ENCODE measurements at places on chromosomes 7 and 10.

- DNase-seq, result no peak
Observed at GRCh38 chr7:70316745-70317144, 718.5 kb downstream of the AUTS2 start.

- DNase-seq, result no peak
Observed at GRCh38 chr7:132696332-132696731, 120.1 kb upstream of the PLXNA4 start.

DNA sequence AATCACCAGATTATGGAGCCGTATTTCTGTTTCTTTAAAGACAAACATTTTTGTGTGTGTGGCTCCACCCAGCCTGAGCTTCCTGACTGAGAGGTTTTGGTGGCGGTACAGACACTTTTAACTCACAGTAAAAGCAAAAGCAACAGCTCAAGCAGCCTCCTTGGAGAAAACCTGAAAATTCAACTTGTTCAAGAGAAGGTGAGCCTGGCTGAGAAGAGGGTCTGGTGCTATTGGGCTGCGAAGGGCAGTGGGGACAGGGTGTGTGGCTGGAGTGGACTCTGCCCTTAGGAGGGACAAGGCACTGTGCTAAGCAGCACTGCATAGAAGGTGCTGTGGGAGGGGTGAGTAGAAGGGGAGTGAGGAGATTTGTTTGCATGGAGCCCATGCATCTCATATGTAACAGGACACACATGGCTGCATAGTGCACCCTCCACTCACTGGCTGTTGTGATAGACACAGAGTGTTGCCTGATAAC lies at the start of gene GIMAP7:
TSS of gene GIMAP7 (plus strand) at position 125 of the 475 bp plus-strand sequence. CDS start 5,103 bp downstream, outside the sequence.
- DNase-seq, result no peak

- DNase-seq, result no peak
Observed at GRCh38 chr10:36182179-36182566, 540.1 kb upstream of the FZD8 start.

- no peak for DNase-seq
Observed at GRCh38 chr7:115491744-115492380, 538.7 kb downstream of the TFEC start.

- no peak for DNase-seq
Observed at GRCh38 chr10:21700474-21700873, 166.4 kb downstream of the MLLT10 start.

DNA sequence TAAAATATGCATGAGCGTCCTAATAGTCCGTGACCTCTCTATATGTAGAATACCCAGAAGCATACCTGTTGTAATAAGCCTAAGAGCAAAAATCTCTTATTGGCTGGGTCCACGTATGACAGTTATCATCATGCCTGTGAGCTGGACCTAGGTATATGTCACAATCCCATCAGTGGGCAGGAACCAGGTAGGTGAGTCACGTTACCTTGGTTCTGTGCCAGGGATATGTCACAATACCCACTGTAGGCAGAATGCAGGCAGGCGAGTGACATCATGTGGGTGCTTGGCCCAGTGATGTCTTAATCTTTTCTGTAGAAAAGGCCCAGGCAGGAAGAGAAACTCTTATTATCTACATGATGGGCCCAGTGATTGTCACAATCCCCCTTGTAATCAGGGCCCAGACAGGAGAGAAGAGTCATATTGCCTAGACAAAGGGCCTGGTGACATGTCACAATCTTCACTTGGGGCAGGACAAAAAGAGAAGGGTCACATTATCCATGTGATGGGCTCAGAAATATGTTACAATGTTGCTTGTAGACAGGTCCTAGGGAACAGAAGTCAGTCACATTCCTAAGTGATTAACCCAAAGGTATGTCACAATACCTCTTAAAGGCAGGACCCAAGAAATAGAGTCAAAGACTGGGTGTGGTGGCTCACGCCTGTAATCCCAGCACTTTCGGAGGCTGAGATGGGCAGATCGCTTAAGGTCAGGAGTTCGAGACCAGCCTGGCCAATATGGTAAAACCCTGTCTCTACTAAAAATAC lies 12.9 kb upstream of the ZNF736 start:
- no peak for DNase-seq

- no peak for DNase-seq
Observed at GRCh38 chr7:91636129-91636724, 244.3 kb downstream of the MTERF1 start.

DNA sequence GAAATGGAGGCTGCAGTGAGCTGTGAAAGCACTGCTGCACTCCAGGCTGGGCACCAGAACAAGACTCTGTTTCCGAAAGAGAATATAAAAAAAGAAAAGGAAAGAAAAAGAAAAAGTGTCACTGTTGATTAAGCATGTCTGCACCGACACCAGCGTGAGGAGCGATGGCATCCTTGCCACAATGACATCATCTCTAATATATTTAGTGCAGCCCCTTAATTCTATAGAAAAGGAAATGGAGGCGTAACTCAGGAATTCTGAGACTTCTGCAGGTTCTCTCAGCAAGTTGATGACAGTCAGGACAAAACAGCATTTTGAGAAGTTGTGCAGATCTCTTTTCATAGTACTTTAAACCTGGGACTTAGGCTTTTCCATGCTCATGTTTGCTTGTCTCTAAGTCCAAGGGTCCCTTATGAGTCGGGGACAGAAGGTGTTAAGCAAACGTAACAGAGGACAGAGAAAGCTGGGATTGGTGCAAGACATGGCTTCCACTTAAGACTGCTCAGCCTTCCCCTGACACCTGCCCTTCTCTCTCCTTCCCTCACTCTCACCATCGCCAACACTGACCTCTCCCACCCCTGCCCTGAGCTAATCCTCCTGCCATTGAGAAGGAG lies 16.9 kb upstream of the ANKRD1 start:
- DNase-seq, result no peak

DNA sequence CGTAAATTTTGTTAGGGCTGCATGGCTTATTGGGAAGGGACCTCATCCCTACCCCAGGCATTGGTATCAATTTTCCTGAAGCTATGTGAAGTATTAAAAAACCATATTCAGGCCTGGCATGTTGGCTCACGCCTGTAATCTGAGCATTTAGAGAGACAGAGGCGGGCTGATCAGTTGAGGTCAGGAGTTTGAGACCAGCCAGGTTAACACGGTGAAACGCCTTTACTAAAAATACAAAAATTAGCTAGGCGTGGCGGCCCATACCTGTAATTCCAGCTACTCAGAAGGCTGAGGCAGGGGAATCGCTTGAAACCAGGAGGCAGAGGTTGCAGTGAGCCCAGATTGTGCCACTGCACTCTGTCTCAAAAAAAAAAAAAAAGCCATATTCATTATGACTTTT lies 7.1 kb downstream of the TASOR2 start:
- DNase-seq, result no peak

GRCh38 chr10:4819067-4819466 lies 6.9 kb upstream of the AKR1E2 start:
- no peak for DNase-seq

GRCh38 chr10:24900888-24901685 lies 51.3 kb downstream of the PRTFDC1 start:
- DNase-seq, result no peak

DNA sequence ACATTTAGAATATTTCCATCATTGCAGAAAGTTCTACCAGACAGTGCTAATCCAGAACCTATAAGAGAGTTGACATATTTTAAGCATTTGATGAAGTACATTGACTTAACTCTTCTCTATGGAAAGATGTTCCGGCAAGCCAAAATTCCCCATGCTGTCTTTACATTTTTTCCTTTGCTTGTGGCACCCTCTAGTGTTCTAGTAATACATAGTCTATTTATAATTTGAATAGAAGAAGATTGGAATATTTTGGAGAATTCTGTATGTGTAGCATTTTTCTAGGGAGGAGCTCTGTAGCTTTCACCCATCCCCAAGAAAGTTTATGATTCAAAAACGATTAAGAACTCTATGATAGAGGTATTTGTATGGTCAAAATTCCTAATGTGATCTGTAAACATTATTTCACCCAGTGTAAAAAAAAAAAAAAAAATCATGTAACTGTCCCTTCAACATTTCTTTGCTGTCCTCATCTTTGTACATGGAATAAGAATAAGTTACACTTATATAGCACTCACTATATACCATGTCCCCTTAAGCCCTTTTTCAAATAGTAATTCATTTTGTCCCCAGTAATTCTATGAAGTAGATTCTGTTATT lies 33.2 kb downstream of the NRF1 start:
- DNase-seq, result no peak

DNA sequence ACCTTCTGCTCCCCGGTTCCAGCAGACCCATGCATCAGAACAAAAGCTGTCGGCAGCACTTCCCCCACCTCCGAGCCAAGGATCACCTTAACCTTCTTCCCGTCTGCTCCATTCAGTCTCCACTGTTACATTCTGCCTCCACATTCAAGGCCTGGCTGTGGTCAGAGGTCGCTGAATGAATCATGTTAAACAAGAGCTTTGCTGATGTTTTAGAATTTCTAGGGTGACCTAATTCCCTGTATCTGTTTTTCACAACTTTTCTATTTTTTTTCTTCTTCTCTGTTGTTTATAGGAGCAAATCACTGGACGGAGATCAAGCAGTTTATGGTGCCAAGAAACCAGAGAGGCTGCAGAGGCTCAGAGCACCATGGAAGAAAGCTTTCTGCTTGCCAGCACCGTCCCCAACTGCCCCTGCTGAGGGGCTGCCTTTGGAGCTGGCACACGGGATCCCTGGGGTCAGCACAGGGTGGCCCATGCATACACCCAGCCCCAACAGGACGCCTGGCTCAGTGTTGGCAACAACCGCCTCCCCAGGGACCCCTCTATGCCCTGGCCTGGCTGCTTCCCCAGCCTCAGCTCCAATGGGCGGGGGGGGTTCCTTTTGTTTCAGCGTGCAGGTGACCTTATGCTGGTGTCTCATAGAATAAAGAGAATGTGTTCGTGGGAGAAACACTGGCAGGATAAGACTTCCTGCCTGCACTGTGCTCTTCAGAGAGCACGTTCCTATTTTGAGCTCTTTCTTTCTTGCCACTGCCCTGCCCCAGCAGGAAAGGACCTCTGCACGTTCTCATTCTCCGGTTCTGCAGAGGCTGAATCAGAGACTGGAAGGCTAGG lies 182.7 kb upstream of the LYZL2 start:
- DNase-seq, result no peak

- DNase-seq, result no peak
Observed at GRCh38 chr10:122407375-122408125, 33.0 kb downstream of the PLEKHA1 start.

DNA sequence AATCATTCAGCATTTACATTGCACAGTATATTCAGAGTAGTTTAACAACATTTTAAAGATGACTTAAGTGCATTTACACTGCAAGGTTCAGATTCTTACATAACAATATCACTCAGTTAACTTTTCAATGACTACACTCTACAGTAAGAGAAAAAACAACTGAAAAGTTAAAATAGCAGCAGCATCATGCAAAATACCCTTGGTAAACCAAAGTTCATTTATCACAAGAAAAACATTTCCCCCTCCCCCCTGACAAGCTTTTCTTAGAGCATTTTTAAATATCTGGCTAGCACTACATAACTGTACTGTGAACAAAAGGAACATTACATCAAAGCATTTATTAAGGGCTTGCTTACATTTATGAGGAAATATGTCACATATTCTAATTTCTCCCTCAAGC lies 179.5 kb upstream of the HGF start:
- DNase-seq, result no peak

GRCh38 chr7:2512713-2513112 lies 6.9 kb upstream of the LFNG start:
- no peak for DNase-seq

GRCh38 chr7:1204460-1205140 lies 28.1 kb upstream of the UNCX start:
- no peak for DNase-seq

DNA sequence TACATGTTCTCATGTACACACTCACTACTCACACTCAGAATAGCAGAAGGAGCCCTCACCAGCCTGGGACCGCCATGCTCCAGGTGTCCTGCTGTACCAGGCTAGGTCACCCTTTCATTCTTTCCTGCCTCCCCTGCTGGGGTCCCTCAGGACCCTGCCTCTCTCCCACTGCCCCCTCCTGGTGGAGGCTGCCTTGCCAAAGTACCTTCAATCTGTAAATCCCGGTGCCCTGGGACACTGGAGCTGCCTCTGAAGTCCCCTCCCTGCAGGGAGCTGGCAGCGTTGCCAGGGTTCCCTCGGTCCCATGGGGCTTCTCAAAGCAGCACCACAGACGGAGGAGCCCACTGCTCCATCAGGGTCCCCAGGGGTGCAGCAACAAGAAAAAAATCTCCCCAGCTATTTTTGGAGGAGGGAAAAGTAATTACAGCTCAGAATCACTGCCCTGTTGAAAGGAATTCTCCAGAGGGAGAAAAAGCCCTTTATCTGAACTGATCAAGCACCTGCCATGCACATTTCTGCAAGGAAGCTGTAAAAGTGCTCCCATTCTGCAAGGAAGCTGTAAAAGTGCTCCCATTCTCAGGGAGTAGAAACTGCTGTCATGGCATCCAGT lies 259.9 kb downstream of the PTPRN2 start:
- no peak for DNase-seq

DNA sequence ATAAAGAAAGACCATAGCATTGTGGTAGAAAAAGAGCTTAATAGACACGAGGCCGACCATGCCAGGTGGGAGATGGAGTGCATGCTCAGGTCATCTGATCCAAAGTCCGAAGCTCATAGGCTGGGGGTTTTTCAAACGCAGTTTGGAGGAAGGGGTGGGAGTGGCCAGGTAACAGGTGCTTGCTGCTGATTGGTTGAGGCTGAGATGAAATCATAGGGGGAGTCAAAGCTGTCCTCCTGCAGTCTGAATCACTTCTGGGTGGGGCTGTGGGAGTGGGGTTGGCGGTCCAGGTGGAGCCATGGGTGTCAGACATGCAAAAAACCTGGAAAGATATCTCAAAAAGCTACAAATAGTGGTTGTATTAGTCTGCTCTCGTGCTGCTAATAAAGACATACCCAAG lies 2.8 kb upstream of the ERCC6 start:
- DNase-seq, result no peak

GRCh38 chr7:55565681-55566080 lies 6.6 kb downstream of the VOPP1 start:
- DNase-seq, result no peak

- no peak for DNase-seq
Observed at GRCh38 chr10:130388746-130389145, 252.6 kb downstream of the GLRX3 start.

- DNase-seq, result no peak
Observed at GRCh38 chr7:87173471-87173870, 21.2 kb downstream of the DMTF1 start.

- DNase-seq, result no peak
Observed at GRCh38 chr7:91634485-91635177, 245.9 kb downstream of the MTERF1 start.

DNA sequence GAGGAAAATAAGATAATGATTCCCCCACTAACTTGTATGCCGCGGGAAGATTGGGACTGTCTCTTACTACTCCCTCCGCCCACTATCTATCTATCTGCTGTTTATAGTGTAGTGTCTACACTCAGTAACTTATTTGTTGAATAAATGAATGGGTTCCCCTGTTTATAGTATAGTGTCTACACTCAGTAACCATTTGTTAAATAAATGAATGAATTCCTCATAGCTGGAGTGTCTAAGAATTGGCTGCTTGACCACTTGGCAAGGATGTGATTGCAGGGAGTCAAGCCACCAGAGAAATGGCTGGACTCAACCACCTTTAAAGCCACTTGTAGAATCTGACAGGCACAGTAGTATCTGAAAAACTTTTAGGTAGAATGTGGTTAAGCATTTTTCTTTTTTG lies 147.1 kb downstream of the TRIL start:
- no peak for DNase-seq

- no peak for DNase-seq
Observed at GRCh38 chr10:89250865-89251408, 638 bp downstream of the LIPA start.

- DNase-seq, result no peak
Observed at GRCh38 chr7:20906801-20907453, 120.2 kb upstream of the SP8 start.
